Body of pancreas (tissue), 4 donors: ENCODE measurements at places on chromosomes 12 and 14. TPM values are rescaled to one million over a fixed set of nuclear protein-coding genes. Genes with fewer than 3 reads are reported as not detected.

- no peaks in the 10 kb centered on the region for H3K27me3 ChIP-seq
- H3K27ac ChIP-seq: peak overlapping the region; percentile 68
- H3K4me3 ChIP-seq: no peak overlapping the region
- H3K4me1 ChIP-seq: peaks cover 55% of the 10 kb centered on the region
- no peak for DNase-seq
- H3K36me3 ChIP-seq: no peaks in the 10 kb centered on the region
These were observed 25.4 kb downstream of the CD9 start for GRCh38 chr12:6225630-6226001.

DNA sequence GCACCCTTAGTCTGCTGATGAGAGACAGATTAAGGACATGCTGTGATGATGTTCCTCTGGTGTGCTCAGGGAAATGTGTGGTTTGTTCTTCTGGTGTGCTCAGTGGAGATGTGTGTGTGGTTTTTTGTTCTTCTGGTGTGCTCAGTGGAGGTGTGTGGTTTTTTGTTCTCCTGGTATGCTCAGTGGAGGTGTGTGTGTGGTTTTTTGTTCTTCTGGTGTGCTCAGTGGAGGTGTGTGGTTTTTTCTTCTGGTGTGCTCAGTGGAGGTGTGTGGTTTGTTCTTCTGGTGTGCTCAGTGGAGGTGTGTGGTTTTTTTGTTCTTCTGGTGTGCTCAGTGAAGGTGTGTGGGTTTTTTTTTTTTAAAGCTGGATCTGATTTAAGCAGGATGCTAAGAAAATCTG is 15.4 kb downstream of the PIWIL1 start:
- no peaks in the 10 kb centered on the region for H3K36me3 ChIP-seq
- no peak overlapping the region for H3K4me3 ChIP-seq
- DNase-seq: no peak
- H3K27ac ChIP-seq: no peak overlapping the region

The CACNA2D4 gene
- total RNA-seq: not detected

The STRAP gene
- total RNA-seq: 24.1 TPM
